GOT3 (cell line): ENCODE measurements at places on chromosomes 1 and 21.
A peak's percentile ranks its signal among the peaks of the same experiment; 100 is the strongest.

- no peak for DNase-seq
Measured at GRCh38 chr1:18716785-18717678, 86.4 kb downstream of the PAX7 start.

- no peak for DNase-seq
Measured at GRCh38 chr1:28540651-28541050, 12.2 kb upstream of the TRNAU1AP start.

DNA sequence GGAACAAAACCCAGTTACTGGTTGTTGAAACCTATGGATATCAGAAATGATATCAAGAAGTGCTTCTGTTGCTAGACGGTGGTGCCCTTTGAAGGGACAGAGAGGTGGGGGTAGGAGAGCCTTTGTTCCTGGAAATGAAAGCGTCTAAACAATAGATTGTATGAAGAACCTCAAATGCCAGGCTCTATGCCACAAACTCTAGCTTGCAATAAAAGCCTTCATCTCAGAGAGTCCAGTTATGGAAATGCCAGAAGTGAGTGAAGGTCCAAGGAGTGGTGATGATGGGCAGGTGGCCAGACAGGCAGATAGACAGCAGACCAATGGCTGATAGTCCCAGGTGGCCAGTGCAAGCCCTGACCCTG lies 414.1 kb upstream of the PROX1 start:
- no peak for DNase-seq

GRCh38 chr1:145720878-145721671 lies 1.8 kb downstream of the CD160 start:
- DNase-seq = peak; percentile 68

DNA sequence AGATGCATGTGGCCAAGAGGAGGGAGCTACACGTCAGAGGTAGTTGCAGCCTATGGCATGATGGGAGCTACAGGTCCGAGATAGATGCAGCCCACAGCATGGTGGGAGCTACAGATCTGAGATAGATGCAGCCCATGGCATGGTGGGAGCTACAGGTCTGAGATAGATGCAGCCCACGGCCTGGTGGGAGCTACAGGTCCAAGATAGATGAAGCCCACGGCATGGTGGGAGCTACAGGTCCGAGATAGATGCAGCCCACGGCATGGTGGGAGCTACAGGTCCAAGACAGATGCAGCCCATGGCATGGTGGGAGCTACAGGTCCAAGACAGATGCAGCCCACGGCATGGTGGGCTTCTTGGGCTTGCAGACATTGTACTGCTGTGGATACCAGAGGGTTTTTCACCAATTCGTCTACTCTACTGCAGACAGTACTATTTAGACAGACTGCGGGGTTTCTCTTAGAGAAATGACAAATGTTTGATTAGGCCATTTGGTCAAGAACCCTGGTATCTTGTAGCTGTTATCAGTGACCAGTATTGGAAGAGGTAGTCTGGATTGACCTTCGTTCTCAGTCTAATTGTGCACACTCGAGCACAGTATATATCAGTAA lies 127.4 kb downstream of the DHRS3 start:
- no peak for DNase-seq

DNA sequence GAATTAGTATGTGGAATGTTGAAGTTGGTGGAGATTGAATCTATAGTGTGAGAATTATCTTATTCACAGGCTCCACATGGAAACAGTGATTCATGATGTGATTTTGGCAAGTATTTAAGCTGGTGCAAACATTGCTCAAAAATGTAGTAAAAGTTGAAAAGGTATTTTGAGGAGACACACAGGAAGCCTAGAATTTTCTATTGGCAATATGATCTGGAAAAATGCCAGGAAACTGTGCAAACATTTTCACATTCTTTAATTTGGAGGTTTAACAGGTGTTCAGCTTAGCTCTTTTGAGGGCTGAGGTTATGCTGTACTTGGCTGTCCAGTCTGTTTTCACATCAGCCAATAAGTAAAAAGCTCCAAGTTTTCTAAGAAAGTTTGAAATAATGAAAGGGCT lies 327.3 kb downstream of the RWDD3 start:
- DNase-seq = no peak

DNA sequence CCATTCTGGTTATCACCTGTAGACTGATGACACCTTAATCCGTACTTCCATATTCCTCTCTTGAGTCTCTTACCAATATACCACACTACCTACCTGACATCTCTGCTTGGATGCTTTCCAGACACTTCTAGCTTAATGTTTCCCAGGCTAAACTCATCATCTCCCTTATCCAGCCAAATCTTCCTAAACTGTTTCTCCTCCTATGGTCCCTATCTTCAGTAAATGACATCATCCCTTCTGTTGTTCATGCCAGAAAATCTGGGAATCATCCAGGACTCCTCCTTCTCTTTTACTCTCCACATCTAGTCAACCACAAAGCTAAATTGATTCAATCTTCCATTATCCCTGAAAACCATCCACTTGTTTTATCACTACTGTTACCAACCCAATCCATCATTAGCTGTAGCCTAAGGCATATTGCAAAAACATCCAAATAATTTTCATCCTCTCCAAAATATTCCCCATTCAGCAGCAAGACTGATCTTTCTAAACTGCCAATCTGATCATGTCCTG lies 464.1 kb upstream of the BEND5 start:
- no peak for DNase-seq

GRCh38 chr21:39630191-39630591 lies 17.5 kb downstream of the B3GALT5 start:
- DNase-seq = no peak

DNA sequence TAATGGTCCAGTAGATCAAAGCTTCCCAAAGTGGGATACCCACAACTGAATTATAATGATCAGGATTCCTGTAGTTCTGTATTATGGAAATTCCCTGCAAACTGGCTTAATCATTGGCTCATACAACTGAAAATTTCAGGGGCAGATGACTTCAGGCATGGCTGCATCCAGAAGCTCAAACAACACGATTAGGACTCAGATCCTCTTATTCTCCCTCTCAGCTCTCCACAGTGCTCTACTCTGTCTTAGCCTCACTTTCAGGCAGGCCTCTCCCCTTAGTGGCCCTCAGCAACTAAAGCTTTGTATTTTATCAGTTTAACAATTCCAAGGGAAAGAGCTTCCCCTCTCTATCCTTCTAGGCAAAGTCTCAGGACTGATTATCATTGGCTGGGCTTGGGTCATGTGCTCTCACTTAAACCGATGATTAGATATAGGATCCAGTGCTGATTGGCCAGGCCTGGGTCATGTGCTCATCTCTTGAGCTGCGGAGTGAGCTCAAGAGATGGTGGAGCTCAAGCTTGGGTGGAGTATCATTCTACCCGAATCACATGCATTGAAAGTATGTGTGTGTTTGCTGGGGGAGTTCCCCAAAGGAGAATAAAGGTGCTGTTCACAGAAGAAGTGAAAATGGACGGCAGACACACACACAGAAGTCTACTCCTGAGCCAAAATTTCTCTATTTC lies 57.9 kb upstream of the RUNX3 start:
- DNase-seq = no peak

- DNase-seq = no peak
Measured at GRCh38 chr1:61284248-61284854, 202.0 kb downstream of the NFIA start.

GRCh38 chr1:223720971-223721591 lies 8.7 kb downstream of the CAPN2 start:
- DNase-seq = no peak

DNA sequence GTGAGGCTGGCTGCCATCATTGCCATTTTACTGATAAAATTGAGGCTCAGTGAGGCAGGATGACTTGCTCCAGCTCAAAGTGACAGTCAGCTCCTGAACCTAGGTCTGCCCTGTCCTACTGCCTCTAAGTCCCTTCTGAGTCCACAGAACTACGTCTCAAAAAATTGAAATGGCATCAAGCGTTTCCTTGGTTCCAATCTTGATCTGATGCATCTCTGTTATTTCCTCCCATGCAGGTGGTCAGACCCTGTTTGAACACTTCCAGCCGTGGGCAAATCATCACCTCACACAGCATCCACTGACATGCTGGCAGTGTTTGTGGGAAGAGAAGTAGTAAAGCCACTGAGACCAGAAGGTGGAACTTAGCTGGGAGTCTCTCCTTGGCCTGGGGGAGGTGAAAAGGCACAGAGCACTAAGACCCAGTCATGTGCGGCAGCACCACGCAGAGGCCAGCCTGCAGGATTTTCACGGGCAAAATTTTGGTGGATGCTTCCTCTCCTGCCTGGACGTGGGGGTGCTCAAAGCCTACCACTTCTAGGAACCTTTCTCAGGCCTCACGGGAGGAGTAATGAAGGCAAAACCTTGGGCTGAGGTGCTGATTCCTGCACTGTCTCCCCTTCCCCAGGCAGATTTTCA lies 7.8 kb upstream of the CPLANE2 start:
- no peak for DNase-seq

- no peak for DNase-seq
Measured at GRCh38 chr21:34580181-34580700, 34.7 kb downstream of the RCAN1 start.

DNA sequence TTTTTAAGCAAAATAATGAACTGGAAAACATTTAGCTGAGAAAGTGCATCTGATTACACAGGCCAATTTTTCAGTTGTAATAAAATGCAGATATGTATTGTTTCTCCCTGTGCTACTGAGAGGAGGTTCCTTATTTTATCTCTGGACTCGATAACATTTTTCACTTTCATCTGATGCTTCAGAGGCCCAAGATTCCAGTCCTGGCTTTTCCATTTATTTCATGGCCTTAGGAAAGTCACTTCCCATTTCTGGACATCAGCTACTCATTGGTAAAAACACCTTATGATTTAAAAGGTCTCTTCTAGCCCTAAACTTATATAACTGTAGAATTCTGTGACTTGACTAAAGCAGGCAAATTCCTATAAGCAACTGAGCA lies 203.5 kb downstream of the HHAT start:
- DNase-seq = no peak

- DNase-seq = no peak
Measured at GRCh38 chr1:63626222-63626621, 33.0 kb downstream of the PGM1 start.
